8988T (cell line): ENCODE measurements at places on chromosomes 3 and 15.

DNA sequence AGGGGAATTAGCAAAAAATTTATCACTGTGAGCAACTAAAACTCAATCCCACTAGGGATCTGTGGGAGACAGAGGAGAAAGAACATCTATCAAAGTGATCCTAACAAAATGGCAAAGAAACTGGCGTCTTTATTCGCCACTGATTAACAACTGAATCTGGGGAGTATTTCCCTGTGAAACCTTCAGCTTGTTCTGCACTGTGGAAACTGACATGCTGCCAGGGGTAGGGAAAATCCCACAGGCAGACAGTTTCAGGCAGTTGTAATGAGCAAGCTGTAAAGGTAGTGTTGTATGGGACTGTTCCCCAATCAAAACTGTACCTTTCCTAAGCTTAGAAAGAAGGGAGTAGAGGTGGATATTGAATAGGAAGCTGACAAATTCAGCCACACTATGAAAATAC is 611.7 kb downstream of the VGLL3 start:
- DNase-seq: no peak

GRCh38 chr3:104437891-104438290 is 928.8 kb upstream of the ALCAM start:
- no peak for DNase-seq

DNA sequence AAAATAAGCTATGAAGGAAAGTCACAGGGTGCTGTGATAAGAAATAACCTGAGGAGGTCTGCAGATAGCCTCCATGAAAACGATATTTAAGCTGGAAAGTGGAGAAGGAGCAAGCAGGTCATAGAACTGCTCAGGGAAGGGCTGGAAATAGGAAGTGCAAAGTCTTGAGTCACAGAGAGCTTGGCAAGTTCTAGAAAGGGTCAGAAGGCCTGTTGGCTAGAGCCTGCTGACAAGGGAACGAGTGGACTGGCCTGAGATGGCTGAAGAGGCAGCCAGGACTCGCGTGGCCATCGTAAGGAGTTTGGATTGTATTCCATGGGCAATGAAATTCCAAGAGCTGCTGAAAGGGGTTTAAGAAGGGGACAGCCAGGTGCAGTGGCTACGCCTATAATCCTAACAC is 64.7 kb upstream of the IL12A start:
- no peak for DNase-seq

GRCh38 chr15:95549168-95549738 is 781.2 kb upstream of the NR2F2 start:
- DNase-seq: no peak

- DNase-seq: no peak
Measured at GRCh38 chr15:72276326-72276700, 4.0 kb upstream of the PARP6 start.

GRCh38 chr3:9769012-9769411 is 735 bp downstream of the CAMK1 start:
- DNase-seq: no peak

DNA sequence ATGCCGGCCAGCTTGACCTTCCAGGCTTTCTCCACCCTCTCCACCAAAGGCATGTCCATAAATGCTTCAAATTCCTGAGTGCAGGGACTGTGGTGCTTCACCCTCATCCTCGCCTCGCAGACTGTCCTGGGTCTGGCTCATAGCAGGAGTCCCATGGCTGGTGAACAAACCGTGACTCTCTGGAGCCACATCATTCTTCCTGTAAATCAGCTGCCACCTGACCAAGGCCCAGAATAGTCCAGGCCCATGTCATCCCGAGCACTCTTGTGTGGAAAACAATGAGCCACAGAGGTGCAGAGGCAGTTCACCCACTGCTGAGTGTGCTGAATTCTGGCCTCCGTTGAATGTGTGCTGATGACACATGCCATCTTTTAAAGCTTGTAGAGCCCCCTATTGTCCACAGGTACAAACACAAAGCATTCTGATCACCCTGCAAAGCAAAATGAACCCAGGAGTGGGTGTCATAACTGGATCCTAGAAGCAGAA is 68.6 kb downstream of the ABHD5 start:
- peak; percentile 57 for DNase-seq

DNA sequence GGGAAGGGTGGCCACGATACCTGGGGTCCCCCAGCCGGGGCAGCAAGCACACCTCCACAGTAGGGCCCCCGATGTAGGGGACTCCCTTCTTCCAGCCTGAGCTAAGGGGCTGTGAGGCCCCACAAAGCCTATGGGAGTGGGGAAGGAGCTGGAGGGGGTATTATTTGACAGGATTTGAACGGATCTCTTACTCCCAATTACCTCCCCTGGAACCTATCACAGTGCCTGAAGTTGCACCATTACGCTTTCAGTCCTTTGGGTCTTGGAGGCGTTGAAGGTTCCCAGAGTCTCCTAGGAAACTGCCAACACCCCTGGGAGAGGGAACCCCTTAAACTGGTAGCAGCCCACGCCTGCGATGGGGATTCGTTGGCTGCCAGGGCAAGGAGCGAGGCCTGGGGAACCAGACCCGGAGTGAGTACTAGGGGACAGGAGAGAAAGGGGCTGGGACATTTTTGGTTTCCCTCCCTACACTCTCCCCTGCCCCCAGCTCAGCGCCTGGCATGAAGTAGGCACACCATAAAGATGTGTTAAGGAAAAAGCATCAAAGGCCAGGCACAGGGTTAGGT is 409 bp upstream of the LHFPL4 start:
- peak; percentile 58 for DNase-seq

DNA sequence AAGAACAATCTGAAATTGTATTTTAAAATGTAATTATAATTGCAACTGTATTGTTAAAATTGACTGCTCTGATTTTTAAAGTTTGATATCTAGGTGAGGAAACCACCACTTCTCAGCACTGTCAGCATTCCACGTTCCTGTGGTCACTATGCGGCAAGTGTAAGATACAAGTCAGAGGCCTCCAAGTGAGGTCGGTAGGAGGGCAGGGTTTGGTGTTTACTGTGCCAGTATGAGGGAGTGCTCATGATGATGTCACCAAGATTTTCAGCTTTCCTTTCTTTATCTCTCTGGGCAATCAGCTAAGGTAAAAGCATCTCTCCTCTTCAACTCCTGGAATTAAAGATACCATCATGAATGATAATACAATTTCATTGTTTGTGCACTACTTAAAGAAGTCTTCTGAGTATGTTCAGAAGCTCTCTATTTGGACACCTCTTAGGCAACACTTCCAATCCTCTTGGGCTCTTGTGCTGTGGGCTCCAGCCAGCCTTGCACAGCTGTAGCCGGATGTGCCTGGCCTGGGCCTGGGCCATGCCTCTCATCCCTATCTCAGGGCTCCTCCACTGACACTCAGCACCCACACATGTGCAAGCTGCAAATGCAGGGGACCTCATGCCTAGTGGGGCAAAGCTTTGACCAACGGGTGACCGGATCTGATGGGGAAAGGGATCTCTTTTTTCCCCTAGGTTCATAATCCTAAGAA is 42.9 kb downstream of the CCR3 start:
- no peak for DNase-seq

DNA sequence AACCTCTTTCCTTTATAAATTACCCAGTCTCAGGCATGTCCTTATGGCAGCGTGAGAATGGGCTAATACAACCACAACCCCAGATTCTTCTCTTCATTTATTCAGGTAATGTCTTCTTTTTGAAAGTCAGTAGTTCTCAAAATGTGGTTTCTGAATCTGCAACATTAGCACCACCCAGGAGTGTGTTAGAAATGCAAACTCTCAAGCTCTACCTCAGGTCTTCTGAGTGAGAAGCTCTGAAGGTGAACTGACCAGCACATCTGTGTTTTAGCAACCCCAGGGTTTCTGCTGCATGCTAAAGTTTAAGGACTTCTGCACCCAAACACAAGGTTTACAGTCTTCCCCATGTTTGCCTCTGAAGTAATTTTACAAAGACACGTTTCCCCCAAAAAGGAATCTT is 22.3 kb upstream of the TRIM59 start:
- no peak for DNase-seq

- no peak for DNase-seq
Measured at GRCh38 chr3:111906656-111907055, 47.6 kb downstream of the PHLDB2 start.

DNA sequence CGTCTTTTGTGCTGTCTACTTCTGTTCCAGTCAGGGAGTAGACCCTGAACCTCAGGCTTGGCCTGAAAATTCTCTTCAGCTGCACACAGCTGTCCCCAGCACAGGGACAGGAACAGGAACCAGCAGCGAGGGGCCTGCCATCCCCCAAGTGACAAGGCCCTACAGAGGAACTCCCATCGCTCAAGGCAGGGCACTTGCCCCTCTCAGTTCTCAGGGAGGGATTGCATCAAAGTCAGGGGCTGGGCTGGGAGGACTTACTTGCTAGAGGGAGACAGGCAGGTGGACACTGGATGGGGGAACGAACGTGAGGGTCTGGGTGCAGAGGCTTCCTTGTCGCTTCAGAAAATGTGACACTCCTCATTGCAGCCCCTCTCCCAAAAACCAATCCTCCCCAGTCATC is 163.6 kb downstream of the CHSY1 start:
- DNase-seq: no peak

DNA sequence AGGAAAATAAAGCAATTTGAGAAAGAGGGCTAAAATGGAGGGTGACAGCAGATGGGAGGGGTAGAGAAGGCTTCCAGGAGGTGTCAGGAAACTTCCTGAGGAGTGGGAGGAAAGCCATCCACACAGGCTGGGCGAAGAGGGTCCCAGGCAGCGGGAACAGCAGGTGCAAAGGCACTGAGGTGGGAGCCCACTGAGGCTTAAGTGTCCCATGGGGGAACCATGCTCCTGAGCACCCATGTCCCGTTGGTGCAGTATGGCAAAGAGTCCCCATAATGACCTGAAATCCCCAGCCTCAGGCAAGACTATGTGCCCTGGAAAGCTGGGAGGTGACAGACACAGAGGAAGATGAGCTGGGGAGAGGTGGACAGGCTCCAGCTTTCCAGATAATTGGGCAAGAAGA is 30.0 kb downstream of the CFAP100 start:
- no peak for DNase-seq

DNA sequence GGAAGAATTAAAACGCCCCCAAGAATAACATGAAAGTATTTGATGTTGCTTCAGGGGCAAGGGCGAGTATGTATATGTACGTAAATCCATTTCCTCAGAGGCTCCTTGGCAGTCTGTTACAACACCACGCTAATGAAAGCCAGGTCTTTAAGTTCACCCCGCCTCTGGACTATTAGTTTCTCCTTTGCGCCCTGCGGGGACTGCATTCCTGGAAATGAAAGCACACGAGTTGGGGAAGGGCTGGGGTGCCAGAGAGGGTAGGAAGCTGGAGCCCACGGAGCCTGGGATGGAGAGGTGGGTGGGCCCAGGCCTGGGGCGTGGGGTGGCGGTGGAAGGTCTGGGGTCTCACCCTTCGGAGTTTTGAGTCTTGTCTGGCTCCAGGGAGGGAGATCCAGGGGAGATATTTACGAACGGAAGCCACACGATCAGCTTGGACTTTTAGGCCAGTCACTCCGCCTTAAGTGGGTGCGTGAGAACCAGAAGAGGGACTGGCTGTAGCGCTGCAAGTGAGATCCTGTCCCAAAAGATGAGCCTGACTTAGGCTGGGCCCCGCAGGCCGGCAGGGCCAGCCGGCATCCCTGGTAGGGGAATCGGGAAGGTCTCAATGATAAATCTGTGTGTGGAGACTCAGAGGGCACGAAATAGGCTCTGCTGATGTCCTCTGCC is 1.6 kb upstream of the PLCL2 start:
- DNase-seq: no peak

DNA sequence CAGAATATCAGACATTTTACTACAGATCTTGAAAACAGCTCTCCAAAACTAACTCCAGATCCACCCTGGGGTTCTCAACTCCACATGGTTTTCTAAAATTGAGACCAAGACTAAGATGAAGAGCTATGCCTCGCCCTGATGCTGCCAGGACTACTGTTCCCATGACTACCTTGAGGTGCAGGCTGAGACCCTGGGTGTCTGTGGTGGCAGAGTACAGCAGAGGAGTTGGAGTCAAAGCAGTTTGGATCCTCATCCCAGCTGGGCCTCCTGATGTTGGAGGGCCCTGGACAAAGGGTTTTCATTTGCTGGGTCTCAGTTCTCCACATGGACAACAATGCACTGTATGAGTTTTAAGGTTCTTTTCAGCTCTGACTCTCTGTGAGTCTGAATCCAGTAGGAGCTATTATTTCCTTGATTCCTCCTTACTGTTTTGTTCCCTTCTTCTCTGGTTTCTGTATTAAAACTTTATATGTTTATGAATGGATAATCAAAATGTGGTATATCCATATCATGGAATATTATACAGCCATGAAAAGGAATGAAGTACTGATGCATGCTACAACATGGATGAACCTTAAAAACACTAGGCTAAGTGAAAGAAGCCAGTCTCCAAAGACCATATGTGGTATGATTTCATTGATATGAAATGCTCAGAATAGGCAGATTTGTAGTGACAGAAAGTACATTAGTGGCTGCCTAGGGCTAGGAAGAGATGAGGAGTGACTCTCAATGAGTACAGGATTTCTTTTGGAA is 93.0 kb downstream of the CPN2 start:
- DNase-seq: no peak

- no peak for DNase-seq
Measured at GRCh38 chr15:39434163-39434562, 146.7 kb upstream of the THBS1 start.

- no peak for DNase-seq
Measured at GRCh38 chr3:188338086-188338485, 184.1 kb downstream of the LPP start.

- DNase-seq: no peak
Measured at GRCh38 chr15:25403771-25404170, 35.1 kb downstream of the UBE3A start.

- DNase-seq: no peak
Measured at GRCh38 chr15:74035121-74036017, 40.9 kb downstream of the PML start.

GRCh38 chr3:81601707-81602305 is 159.6 kb downstream of the GBE1 start:
- no peak for DNase-seq

GRCh38 chr3:127900536-127900935 is 14.5 kb upstream of the KBTBD12 start:
- no peak for DNase-seq

DNA sequence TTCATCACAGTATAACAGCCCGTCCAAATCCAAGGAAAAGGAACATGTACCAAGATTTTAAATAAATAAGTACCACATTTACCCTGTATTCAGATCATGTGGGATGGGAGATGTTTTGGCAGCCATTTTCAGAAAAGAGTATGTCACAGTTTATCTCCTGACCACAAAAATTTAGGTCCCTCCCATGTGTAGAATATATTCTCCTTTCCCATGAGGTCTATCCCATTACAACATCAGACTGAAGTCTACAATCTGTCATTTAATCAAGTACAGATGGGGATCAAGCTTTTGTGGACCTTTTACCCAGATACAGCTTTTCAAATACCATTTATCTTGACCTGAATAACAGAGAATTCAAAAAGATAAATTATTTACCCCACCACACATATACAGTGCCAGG is 444.5 kb downstream of the PLOD2 start:
- DNase-seq: no peak

- DNase-seq: no peak
Measured at GRCh38 chr3:28916713-28917499, 364.0 kb upstream of the RBMS3 start.

GRCh38 chr3:72634128-72634527 is 214.1 kb downstream of the SHQ1 start:
- DNase-seq: no peak

GRCh38 chr3:94671078-94671477 is 608.2 kb downstream of the NSUN3 start:
- no peak for DNase-seq
